A673 (cell line): ENCODE measurements at places on chromosomes 4 and X. TPM values are rescaled to one million over a fixed set of nuclear protein-coding genes. Genes with fewer than 3 reads are reported as not detected.

DNA sequence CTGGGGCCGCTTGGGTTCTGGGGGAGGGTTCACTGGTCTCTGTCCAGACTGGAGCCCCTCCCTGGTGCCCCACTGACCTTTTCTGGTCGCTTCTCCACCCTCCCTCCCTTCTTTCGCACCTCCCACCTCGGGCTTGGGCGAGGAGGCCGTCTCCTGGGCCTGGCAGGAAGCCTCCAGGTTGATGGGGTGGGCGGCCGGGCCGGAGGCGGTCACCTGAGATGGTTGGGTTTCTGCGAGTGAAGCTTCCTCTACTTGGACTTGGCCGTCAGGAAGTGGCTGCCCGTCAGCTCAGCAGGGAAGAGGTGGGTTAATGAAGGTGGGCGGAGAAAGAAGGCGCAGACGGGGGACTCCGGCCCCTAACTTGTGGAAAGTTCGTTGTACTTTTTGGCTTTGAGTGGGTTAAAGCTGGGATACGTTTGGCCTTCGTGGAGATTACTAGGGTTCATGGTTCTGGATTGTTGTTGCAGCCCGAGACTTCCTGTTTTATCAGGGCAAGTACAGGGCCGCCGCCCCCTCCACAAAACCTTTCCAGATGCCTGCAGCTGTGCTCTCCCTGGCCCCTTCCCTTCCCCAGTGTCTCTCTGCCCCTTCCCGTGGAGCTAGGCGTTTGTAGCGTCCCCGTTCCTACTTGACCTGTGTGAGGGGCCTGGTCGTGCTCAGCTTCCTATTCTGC lies 1.2 kb downstream of the AKAP17A start:
- no peak for DNase-seq

DNA sequence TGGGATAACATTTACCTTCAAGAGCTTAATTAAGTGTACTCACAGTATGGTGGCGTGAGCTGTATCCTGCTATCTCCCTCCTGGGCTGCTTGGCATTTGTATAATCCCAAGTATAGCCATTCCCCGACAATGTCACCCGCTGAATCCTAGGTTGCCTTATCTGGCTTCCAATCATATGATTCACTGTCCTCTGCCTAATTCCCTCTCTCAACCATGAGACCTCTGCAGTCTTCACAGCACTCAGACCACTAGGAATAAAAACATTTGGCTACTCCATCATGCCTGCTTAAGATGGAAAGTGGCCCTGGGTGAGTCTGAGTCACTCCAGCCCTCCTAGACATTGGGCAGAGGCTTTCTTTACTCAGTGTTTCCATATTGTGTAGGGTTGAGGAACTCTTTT lies 28.9 kb upstream of the WDFY3 start:
- DNase-seq, result no peak

GRCh38 chr4:25984266-25984665 lies 70.2 kb downstream of the SMIM20 start:
- no peak for DNase-seq

- no peak for DNase-seq
Observed at GRCh38 chr4:909131-909571, 23.0 kb downstream of the GAK start.

DNA sequence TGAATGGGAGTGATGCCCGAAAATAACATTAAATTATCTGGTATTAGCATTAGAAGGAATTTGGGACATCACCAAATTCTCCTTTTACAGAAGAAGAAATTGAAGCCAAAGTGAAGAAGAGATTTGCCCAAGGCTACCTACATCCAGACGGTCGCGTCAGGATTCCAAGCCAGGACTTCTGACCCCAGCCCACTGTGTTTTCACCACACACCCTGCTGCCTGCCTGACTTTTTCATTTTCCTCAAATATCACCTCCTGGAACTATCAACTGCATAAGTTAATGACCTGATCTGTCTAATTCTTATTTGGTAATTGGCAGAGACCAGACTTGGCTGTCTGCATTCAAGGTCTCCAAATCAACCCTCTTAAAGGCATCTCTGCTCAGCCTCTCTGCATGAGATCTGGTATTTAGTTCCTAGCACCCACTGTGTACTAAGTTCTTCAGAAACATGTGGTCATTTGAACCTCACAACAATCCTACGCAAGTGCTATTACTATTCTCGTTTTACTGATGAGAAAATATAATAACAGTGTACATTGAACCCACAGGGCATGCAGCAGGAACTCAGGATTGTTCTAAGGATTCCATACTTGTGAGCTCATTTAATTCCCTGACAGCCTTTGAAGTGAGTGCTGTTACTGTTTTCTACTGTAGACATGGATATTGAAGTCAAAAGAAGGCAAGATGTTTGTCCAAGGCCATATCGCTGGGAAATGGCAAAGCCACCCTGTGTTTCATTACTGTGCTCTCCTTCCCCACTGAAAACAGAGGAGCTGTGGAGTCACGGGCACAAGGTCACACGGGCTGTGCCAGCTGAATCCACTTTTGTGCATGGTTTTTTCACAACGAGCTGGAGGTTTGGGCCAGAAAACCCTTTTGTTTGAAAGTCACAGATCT lies 195.2 kb upstream of the C1QTNF7 start:
- DNase-seq, result no peak

- no peak for DNase-seq
Observed at GRCh38 chrX:71618303-71618721, at the start of gene CXCR3. Gene CXCR3, minus strand, starts transcription at chrX:71618511. Its CDS starts 62 bp downstream, at chrX:71618449.

GRCh38 chr4:97003715-97004114 lies 1139.6 kb downstream of the STPG2 start:
- DNase-seq, result no peak

DNA sequence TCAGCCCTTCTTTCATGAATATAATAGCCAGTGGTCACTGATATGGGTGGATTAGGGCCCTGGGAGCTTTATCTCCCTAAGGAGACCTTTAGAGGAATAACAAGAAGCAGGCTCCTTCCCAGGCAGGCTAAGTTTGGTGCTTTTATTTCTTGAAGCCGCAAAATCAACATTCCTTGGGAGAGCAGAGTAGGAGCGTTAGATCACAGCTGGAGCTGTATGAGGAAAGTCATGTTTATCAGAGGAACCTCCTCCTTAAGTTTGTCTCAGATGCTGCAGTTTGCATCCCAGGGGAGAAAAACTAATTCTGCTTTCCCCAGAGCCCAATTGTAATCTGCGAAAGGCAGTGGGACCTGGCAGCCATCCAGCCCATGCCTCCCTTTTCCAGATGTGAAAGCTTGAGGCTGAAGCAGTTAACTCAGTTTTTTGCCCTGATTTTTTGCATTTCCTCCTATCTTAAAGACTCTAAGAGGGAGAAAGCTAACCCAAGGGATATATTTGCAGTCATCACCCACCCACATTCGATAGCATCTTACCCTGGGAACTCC lies 186.0 kb upstream of the FRMPD4 start:
- DNase-seq, result peak; percentile 47

GRCh38 chr4:21386166-21386780 lies 562.3 kb downstream of the KCNIP4 start:
- DNase-seq, result no peak

DNA sequence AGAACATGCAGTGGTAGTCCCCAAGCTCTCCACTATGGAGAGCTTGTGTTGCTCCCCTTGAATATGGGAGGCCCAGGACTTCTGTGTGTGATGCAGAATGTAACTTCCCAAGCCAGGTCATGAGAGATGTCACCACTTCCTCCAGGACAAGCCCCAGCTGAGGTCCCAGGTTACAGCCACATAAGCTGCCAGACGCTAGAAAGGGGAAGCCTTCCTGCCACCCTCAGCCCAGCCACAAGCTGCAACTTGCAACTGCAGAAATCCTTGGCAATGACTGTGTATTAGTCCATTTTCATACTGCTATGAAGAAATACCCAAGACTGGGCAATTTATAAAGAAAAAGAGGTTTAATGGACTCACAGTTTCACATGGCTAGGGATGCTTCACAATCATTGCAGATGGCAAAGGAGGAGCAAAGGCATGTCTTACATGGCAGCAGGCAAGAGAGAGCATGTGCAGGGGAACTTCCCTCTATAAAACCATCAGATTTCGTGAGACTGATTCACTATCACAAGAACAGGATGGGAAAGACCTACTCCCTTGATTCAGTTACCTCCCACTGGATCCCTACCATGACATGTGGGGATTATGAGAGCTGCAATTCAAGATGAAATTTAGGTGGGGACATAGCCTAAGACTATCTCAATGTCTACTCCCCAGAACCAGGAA lies 91.5 kb upstream of the DHX15 start:
- DNase-seq, result no peak

- peak; percentile 91 for DNase-seq
Observed at GRCh38 chr4:158996669-158997074, 106.2 kb upstream of the RAPGEF2 start.

GRCh38 chr4:40185830-40186664 lies 10.8 kb upstream of the RHOH start:
- peak; percentile 80 for DNase-seq

DNA sequence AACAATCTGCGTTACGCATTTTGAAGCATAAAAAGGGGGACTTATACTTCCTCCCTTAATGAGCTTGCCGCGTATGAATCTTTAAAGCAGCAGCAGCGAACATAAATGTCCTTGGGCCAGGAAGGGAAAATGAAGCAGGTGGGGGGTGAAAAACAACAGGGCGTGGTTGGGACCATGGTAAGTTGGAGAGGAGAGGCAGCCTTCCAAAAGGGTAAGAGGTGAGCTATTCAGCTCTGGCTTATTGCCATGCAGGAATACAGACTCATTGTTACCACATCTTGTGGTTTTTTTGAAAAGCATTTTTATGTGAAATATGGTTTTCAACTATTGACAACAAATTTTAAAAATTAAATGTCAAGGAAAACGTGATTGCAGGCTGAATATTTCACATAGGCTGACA lies 710.7 kb upstream of the FAM241A start:
- no peak for DNase-seq

- DNase-seq, result peak; percentile 74
Observed at GRCh38 chr4:109998867-109999584, 86.3 kb downstream of the EGF start.

Gene RNF128
- not detected in 2 replicates for total RNA-seq

Gene CDKL2
- 1.5 and 1.6 TPM in 2 replicates for total RNA-seq

Gene TAPT1
- total RNA-seq, result 48.6 and 54.0 TPM in 2 replicates
